ENCODE measurements at places on chromosomes 7 and 10.
A peak's percentile ranks its signal among the peaks of the same experiment; 100 is the strongest.

GRCh38 chr7:86598721-86599120 is 45.0 kb upstream of the GRM3 start:
- no peak for DNase-seq

DNA sequence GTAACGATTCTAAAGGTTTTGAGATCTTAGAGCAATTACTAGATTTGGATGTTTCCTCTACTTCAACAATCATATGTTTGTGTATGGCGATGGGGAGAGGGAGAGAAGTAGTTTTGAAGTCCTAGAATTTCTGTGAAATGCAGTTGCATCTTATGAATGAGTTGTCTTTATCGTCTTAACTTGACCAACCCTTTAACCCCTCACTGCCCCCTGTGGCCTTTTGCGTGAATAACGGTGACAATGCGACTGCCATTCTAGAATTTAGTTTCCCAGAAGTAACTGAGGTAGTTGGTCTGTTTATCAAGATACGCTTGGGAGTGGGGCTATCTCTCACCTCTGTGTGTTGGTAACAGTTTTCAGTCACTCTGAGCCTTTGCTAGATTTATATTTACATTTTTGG is 204.6 kb downstream of the HDAC9 start:
- no peak for DNase-seq

- DNase-seq: peak; percentile 12
These were observed 80.8 kb downstream of the TMEM106B start for GRCh38 chr7:12291870-12292269.

DNA sequence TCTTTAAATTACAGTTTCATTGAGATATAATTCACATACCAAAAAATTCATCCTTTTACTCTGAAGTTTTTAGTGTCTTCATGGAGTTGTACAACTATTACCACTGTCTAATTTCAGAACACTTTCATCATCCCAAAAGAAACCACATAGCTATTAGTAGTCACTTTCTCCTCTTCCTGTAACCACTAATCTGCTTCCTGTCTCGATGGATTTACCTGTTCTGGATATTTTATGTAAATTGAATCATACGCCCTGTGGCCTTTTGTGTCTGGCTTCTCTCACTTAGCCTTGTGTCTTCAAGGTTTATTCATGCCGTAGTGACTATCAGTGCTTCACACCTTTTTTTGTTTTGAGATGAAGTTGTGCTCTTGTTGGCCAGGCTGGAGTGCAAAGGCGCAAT is 135.5 kb downstream of the DOCK1 start:
- no peak for DNase-seq

DNA sequence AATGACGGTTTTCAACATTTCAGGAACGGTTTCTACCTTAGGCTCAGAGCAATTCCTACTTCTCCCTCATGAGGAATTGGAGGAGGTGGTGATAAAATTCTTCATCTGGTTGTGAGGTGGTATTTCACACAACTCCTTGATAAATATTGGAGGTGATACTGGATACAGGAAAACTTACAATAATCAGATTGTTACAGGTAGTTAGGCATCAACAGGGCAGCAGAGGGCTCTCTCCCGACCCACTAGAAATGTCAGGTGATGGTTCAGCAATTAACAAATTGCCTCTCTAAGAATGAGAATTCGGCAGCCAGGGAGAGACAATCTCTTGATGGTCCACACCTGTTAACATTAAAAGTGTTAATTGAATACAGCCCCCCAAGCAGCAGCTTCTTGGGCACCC is 22.6 kb downstream of the ZNF786 start:
- no peak for DNase-seq

- DNase-seq: no peak
These were observed 4.3 kb upstream of the STX1A start for GRCh38 chr7:73723813-73724212.

- no peak for DNase-seq
These were observed 141.9 kb upstream of the MKI67 start for GRCh38 chr10:128268015-128268722.

GRCh38 chr7:2795906-2796305 is 48.2 kb downstream of the GNA12 start:
- no peak for DNase-seq

DNA sequence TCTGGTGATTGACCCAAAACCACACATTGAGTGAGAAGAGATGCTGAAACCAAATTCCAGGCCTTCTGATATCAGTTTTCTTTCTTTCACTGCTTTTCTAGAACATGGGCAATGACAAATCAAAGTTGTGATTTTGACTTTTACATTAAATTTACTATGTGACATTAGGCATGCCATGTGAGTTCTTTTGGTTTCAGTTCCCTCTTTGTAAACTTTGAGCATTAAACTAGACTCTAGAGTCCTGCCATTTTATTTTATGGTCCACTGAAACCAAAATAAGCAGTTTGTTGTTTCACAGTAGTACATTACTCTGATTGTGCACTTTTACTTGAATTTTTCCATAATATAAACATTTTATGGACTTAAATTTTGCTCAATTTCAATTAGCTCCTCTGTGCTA is 381.1 kb upstream of the SEMA3D start:
- no peak for DNase-seq

GRCh38 chr7:5702876-5703571 is 78.4 kb downstream of the RNF216 start:
- DNase-seq: no peak

DNA sequence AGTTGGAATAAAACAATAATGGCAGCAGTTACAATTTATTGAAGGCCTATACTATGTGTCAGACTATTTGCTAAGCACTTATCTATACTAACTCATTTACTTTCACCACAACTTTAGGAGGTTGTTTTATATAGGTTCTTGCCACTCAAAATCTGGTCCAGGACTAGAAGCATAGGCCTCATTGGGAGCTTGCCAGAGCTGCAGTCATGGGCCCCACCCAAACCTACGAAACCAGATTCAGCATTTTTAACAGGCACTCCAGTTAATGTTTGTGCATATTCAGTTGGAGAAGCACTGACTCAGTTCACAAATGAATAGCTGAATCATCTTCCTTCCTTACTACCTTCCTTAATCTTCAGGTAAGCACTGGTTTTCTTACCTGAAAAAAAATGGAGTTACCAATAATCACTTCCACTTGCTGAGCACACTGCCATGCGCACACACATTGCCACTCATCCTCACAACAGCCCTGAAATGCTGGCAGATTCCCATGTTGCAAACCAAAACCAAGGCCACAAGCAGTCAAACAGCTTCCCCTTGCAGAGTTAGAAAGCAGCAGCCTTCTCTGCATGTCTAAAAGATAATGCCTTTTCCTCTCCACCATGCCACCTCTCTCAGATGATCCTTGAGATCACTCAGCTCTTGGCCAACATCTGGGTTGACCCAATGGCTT is 122.4 kb downstream of the SLC16A9 start:
- DNase-seq: no peak

DNA sequence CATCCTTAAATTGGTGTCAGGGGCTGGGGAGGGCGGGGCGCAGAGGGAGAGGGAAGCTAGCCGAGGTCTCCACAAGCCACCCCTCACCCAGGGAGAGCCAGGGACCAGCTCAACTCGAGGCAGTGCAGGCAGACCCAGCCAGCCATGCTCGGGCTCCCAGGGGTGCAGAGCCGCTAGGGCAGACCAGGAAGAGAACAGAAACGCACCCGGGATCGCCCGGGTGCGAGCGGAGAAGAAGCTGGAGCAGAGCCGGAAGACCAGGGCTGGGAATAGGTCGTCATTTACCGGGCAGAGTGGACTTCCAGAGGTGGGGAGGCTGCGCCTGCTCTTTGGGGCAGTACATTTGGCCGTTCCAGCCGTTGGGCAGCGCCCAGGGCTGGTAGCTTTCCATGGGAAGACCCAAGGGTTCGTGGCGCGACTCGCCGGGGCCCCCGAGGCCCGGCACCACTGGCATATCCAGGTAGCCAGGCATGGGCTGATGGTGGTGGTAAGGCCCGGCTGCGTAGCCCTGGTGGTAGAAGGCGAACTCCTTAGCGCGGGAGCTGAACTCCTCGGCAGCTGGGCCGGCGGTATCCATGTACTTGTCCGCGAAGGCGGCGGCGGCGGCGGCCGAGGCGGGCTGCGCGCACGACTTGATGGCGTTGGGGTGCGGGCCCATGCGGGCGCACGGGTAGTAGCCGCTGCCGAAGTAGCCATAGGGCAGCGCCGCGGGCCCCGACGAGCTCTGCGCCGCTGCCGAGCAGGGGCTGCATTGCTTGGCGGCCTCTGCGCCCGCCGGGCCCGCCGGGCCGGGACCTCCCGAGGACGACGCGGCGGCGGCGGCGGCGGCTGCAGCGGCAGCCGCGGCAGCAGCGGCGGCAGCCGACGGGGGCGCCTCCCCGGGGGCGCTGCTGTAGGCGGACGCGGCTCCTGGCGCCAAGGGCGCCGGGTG is 755 bp downstream of the HOXA13 start:
- no peak for DNase-seq

DNA sequence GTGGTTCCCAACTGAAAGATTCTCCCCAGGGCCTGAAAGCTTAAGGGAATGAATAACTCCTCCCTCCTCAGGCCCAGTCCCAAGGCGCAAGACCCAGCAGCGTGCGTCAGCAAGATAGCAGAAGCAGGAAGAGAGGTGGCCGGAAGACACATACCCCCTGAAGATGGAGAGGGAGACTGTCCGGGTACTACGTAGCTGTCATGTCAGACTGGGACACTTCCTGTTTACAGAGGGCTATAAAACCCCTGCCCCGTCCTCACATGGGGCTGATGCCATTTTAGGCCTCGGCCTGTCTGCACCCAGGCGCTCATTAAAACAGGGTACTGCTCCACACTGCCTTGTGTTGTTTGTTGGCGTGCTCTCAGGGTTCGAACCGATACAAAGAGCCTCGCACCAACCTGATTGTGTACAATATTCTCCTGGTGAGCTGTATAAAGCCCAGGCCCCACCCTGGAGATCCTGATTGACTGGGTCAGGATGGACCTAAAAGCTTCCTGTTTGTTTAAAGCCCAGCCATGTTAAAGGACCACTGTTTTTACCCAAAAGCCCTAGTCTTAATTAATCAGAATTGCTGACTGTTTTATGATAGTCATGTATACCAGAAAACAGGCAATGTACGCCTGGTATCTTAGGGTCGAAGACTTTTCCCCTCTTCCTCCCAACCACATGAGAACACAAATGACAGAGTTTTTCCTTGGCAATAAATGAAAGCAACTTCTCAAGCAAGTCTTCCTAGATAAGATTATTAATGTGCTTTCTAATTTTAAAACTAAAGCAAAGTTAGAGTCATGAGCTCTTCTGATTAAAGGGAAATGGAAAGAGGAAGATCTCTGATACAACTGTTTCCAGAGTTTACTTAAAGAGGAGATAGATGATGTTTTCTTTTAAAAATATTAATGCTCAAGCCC is 251.5 kb downstream of the DOCK4 start:
- DNase-seq: no peak

GRCh38 chr10:104109908-104110662 is 11.9 kb upstream of the SFR1 start:
- DNase-seq: no peak

DNA sequence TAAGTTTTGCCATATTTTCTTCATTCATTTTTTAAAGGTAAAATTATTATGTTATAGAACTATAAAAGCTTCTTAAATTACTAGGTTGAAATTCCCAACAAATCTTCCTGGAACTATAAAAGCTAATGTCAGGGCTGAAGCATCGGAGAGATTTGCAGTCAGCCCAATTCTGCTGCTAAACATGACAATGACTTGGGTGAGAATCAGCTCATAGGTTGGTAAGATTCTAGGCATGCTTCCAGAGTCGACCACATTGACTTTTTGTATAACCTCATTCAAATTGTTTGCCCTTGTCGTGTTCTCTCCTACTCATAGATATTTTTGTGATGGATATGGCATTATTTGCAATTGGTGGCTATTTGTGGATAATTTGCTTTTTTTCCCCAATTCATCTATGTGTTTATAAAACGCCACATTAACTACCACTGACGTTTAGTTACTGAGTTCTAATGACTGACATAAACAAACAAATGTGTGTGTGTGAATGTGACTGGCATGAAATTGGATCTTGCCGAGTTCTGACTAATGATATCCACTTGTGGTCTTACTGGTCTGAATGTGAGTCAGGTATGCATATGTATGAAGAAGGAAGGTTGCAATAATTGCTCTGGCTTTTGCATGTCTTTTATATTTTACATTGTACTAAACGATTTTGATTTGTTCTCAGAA is 579.8 kb downstream of the PARD3 start:
- DNase-seq: no peak

DNA sequence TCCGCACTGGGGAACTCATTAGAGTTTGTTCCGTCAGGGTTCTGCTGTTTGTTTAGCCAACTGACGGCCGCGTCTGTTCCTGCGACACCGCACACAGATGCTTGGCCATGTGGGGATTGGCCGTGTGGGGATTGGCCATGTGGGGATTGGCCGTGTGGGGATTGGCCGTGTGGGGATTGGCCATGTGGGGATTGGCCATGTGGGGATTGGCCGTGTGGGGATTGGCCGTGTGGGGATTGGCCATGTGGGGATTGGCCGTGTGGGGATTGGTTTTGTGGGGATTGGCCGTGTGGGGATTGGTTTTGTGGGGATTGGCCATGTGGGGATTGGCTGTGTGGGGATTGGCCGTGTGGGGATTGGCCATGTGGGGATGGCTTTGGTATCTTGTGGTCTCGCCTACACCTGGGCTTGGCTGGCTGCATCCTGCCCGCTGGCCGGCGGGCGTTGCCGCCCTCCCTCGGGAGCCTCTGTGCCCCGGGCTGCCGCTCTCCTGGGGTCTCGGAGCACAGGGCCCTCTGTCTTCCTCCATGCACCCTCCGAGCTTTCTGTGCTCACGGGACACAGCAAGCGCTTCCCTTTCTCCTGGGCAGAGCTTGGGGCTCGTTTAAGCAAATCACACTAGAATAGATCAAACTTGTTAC is 62.5 kb downstream of the NKX6-2 start:
- no peak for DNase-seq

DNA sequence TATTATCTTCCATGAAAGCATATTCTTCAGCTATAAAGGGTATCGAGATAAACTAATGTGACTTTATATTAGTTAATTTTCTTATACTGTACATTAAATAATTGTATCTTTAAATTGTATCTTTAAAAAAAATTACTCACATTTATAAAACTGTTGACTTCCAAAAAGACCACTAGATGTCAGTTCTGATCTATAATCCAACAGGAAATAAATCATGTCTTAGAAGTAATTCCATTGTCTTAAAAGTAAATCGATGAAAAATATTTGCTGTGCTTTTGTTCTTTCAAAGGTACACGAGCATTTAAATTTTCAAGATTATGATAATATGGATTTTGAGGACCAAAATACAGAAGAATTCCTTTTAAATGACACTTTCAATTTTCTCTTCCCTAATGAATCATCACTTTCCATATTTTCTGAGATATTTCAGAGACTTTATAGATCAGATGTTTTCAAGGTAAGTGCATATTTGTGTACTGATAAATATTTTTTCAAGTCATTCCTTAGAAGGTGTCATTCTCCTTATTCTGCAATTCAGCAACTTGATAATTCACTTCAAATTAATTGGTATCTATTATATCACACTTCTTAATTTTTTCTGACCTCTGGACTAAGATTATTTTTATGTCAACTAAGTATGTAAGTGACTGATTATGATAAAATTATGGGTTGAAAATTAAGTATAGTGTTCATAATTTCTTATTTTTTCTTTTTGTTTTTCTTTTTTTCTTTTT is 138.5 kb downstream of the CPED1 start:
- no peak for DNase-seq

GRCh38 chr10:470339-471003 is 219.0 kb downstream of the DIP2C start:
- DNase-seq: peak; percentile 60

GRCh38 chr7:69696054-69696591 is 97.8 kb downstream of the AUTS2 start:
- peak; percentile 4 for DNase-seq

Data from CD4-positive, alpha-beta T cell treated with Interleukin-1 beta for 1 hour (primary cell).